ENCODE measurements at places on chromosomes 1 and 21.

DNA sequence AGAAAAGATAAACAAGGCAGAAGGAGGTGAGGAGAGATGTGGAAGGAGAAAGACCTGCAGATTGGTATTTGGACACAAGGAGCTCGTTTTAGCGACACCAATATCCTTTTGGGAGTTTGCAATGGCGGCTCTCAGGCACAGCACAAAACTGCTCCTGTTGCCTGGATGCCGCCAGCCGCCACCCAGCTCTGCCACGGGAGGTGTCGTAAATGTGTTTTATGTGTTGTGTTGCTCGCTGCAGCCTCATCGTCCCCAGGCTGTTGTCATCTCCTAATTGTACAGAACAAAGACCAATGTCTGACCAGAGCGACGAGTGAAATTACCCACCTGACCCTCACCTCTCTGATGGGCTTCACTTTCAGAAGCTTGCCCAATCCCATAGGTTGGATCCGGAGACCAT, 96.6 kb upstream of the ZNF281 start:
- no peak for DNase-seq

DNA sequence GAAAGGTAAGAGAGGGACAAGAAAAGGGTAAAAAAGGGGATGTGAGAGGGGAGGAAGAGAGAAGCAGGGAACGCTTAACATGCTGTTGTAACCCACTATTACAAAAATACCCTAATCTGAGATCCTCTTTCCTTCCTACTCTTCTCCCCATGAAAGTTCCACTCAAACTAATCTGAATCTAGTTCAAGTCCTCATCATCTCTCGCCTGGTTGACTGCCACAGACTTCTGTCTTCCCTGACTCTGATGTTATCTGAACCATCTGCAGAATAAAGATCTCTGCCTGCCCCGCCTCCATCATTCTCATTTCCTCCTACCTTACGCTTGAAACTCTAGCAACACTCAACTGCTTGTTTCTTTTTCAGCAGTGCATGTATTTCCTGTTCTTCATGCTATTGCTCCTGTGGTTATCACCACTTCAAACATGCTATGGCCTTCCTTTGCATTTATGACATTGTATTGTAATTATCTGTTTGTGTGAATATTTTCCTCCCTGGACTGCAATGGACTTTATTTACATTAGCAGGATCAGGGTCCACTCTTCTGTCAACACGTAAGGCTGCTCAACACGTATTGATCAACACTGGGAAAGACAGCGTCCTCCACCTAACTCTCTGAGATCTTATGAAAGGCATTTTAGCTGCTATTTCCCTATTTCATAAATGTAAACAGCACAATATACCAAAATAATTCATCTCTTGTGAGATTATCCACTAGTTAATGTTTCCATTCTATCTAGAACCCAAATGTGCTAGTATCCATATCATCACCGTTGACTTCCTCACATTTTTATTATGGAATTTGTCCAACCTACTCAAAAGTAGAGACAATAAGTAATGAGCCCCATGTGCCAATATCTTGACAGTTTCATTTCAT, 215.5 kb upstream of the USP25 start:
- peak; percentile 63 for DNase-seq

DNA sequence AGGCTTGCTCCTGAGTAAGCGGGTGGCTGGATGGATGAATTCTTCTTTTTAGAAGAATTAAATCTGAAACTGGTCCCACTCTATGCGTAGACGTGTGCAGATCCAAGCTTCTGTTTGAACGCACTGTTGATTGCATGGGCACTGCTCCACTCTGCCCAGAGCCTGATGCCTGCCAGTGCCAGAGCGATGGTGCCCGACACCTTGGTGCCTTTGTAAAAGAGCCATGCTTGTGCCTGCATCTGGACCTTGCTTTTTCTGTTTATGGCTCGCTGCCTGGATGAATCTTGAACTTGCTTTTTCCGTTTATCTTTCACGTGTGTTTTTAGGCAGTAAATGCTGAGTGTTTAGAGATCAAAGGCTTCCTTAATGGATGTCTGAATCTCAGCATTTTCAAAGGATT, 15.0 kb upstream of the PWP2 start:
- DNase-seq: peak; percentile 78

DNA sequence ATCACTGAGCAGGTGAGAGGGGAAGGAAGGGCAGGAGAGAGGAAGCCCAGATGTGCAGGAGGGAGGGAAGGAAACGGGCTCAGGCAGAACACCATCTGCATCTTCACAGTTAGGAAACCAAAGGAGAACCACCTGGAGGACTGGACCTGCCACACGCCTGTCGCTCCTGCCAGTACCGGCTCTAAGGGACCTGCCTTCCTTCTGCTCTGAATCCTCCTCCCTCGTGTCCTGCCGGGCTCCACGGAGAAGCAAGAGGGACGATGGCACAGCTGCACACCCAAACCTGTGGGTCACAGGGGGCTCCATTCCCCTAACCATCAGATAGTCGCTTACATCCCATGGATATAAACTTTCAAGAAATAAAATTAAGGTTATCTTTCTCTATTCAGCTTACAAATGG, 56.1 kb downstream of the TOR1AIP2 start:
- no peak for DNase-seq

- no peak for DNase-seq
These were observed 6.7 kb upstream of the PTPN14 start for GRCh38 chr1:214557952-214558735.

GRCh38 chr1:207605444-207606361, 39.2 kb upstream of the CR1L start:
- DNase-seq: no peak

Measured in pons (tissue), 1 donor.